ENCODE measurements at places on chromosomes 5 and 9.

- DNase-seq = no peak
Observed at GRCh38 chr5:107513337-107514085, 157.2 kb downstream of the EFNA5 start.

DNA sequence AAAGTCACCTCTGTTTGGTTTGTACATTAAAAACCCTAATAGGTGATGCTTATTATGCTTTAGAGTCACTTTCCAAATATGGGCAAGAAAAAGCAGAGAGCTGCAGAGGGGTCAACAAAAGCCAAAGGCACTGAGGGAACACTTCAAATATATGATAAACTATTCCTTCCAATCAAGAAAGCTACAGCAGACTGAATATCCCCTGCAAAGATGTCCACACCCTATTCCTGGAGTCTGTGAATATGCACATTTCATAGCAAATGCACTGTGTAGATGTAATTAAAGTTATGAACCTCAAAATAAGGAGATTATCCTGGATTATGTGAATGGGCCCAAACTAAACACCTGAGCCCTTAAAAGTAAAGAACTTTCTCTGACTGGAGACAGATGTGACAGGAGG lies 74.3 kb downstream of the ABCA1 start:
- DNase-seq = no peak

DNA sequence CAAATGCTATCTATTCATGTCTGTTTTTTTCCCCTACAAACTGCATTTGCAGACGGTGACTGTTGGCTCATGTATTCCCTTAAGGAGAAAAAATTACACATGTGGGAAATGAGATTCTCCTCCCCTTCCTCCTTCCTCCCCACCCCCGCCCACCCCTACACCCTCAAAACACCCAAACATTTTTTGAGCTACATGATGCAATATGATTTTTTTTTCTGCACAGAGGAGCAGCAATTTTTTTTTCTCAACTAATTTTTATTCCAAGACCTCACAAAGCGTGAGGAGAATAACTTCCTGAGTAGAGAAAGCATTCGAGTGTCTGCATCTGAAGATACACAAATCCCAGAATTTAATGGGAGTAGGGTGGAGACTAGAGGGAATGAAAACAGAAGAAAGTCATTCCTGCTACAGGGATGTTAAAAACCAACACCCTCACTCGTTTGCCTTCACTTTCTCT lies 118.1 kb downstream of the PRDM6 start:
- no peak for DNase-seq

DNA sequence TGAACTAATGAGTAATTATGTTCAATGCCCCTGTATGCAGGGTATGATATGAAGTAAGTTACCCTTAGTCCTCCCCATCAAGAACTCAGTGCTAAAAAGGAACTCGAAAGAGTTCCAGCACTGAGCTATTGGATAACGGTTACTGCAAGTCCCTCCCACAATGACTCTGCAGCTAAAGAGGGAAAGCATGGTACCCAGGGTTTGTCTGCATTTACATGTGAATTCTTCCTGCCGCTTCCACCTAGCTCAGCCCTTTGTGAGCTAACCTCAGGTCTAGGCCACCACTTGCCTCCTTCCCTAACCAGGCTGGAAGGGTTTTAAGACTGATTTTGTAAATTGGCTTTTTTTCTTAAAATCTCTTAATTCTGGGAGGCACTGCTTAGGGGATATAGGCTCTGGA lies 376.8 kb downstream of the EBF1 start:
- no peak for DNase-seq

- no peak for DNase-seq
Observed at GRCh38 chr9:129906298-129906697, 71.0 kb downstream of the USP20 start.

DNA sequence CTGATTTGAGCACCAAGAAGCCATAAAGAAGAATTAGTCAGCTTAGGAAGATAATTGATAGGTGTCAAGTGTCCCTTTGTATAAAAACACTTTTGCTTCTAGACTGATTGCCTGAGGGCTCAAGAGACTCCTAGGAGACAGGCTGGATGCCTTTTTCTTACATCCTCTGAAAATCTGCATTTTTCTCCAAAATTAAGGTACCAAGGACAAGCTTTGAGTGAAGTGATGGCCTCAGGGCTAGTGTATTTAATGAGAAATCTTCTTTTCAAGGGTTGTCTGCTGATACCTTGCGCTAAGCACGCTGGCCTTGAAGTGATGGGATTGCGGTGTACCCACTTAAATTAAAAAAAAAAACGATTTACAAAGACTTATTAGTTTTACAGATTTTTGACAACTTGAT lies 304.0 kb downstream of the TLR4 start:
- no peak for DNase-seq

Measured in stimulated activated CD4-positive, alpha-beta T cell treated with anti-CD3 and anti-CD28 coated beads, Interleukin-12 subunit alpha, Interleukin-12 subunit beta, amount 100 ng/mL, for 24 hours (primary cell).